ENCODE measurements at places on chromosomes 12 and 14.

DNA sequence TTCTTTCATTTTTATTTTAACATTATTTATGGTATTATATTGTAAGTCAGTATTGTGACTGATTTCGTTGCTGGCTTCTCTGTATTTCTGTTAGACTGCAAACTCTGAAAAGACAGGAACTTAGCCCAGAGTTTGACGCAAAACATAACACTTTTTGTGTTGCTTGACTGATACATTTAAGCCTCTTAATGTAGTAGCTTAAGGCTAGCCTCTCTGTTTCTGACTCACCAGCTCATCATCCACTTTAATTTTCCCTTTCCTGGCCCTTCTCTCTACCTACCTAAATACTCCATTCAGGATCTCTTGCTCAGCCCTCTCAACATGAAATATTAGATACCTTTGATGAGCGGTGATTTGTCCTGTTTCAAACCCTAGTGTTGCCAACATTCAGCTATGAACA, 420.6 kb downstream of the LRFN5 start:
- no peak for DNase-seq

DNA sequence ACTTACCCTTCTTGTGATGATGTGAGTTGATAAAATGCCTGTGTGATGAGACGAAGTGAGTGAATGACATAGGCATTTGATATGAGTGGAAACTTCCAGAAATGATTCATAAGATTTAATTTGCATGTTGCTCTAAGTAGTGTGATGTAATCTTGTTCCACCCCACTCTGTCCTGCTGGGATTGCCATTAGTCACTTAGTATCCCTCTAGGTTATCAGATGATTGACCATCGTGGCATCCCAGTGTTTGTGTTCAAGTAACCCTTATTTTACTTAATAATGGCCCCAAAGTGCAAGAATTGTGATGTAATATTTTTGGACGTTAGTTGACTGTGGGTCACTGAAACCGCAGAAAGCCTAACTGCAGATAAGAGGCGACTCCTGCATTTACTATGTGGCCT, 214.4 kb upstream of the DIO2 start:
- DNase-seq = no peak

- DNase-seq = no peak
These were observed 19.1 kb downstream of the CAMKK2 start for GRCh38 chr12:121277374-121277759.

DNA sequence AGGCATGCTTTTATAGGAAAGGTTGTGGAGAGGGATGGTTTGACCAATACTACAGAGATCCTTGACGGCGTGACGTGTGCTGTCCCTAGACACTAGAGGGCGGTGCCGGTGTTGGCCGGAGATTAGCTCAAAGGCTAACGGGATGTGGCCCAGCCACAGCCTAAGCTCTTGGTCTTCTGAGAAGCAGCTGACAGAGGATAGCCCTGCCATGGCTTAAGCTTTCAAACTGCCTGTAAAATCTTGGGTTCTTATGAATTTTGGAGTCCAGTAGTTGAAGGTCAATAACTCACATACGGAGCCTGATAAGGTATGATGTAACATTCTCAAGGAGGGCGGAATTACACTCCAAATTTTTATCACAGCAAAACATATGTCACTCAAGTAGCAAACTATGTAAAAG, 515.7 kb upstream of the ATXN7L3B start:
- DNase-seq = no peak

- DNase-seq = no peak
These were observed at the start of gene SLC8A3 for GRCh38 chr14:70188659-70189455. Gene SLC8A3 (minus strand): TSS chr14:70188951. CDS start chr14:70168422, 20,529 bp downstream.

GRCh38 chr14:36723530-36723929, 61.9 kb downstream of the PAX9 start:
- DNase-seq = no peak

- DNase-seq = no peak
These were observed 370.6 kb upstream of the PRICKLE1 start for GRCh38 chr12:42960087-42960527.

DNA sequence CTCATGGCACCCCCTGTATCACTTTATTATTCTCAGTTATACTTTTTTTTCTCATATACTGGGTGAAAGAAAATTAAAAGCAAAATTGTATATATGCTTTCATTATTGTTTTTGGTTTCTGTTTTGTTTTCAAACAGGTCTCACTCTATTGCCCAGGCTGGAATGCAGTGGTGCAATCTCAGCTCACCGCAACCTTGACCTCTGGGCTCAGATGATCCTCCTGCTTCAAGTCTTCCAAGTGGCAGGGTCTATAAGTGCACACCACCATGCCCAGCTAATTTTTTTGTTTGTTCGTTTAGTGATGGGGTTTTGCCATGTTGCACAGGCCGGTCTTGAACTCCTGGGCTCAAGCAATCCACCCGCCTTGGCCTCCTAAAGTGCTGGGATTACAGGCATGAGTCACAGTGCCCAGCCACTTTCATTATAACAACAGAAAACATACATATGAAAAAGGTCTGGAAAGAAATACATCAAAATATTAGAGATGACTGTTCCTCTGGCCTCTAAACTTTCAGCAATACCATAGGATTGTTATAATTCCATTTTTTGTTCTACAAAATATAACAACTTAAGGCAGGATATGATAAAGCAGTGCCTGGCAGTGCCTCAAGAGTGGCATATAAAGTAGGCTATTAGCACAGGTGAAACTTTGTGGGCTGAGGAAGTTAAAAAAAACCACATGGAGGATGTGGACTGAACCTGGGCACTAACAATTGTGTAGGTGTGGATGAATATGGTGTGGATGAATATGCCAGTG, 5.8 kb upstream of the NTN4 start:
- DNase-seq = no peak

- DNase-seq = no peak
These were observed 1004.2 kb downstream of the TMEM121 start for GRCh38 chr14:106530423-106531107.

- DNase-seq = no peak
These were observed 24.7 kb downstream of the TMBIM6 start for GRCh38 chr12:49766115-49766455.

GRCh38 chr12:19639781-19640415, 200.6 kb downstream of the AEBP2 start:
- no peak for DNase-seq

- DNase-seq = no peak
These were observed 6.9 kb upstream of the CREBL2 start for GRCh38 chr12:12604740-12605139.

DNA sequence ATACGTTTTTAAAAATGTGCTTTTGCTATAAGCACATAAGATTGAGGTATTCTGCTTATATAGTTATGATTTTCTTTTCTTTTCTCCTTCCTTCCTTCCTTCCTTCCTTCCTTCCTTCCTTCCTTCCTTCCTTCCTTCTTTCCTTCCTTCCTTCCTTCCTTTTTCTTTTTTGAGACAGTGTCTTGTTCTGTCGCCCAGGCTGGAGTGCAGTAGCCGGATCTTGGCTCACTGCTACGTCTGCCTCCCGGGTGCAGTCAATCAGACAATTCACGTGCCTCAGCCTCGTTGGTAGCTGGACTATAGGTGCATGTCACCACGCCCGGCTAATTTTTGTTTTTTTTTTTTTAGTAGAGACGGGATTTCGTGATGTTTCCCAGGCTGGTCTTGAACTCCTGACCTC, 5.8 kb downstream of the CFAP54 start:
- DNase-seq = no peak

DNA sequence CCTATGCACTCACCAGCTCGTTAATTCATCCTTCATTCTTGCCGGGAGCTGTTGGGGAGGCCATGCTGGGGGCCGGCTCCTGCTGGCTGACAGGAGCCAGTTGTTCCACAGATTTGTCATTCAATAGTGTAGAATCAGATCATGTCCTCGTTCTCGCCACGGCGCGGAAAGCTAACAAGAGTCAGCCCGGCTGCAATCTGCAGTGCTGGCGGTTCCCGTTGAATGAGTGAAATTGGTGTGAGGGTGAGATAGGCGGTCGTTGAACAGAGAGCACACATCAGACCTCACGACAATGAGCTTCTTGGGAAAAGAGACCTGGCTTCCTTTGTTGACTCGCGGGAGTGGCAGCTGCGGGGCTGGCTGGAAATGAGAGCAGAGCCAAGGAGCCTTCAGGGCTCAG, 57.5 kb downstream of the KIF26A start:
- no peak for DNase-seq

GRCh38 chr14:81797315-81797714, 263.7 kb upstream of the SEL1L start:
- no peak for DNase-seq

DNA sequence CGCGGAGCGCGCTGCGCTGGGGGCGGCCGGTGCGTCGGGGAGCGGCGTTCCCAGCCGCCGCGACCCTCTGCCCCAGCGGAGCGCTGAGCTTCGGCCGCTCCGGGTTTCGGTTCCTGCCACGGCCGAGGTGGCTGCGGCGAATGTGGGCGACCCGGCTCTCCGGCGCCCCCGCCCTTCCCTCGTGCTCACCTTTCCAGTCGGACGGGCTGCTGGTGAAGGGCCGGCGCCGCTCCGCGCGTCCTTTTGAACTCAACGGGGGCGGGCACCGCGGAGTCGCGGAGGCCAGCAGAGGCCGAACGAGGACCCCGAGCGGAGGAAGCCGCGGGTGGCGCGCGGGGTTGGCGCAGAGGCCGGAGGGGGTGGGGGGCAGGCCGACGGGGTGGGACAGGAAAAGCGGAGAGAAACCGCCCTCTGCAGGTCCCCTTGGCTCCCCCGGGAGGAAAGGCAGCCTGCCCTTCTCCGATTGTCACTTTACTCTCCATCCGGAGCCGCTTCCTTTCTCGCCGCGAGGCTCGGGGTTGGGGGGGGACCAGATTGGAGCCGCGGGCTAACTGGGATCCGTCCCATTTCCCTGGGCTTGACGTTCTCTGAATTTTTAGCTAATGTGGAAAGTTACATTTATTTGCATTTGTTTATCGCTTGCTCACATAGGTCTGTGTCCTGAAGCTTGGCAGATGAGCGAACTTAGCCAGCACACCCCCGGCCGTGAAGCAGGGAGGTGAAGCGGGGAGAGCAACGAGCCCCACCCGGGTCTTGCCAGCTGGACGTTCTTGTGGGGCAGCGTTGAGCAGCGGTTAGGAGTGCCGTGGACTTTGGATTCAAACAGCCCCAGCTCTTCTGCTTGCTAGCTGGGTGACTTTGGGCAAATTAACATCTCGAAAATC, at the start of gene SMAGP:
Gene SMAGP, minus strand, starts transcription at position 349 of the 884 bp plus-strand sequence. CDS start 1,137 bp downstream, outside the sequence.
- DNase-seq = peak; percentile 23

GRCh38 chr14:71720978-71721624, 211.1 kb upstream of the RGS6 start:
- no peak for DNase-seq

DNA sequence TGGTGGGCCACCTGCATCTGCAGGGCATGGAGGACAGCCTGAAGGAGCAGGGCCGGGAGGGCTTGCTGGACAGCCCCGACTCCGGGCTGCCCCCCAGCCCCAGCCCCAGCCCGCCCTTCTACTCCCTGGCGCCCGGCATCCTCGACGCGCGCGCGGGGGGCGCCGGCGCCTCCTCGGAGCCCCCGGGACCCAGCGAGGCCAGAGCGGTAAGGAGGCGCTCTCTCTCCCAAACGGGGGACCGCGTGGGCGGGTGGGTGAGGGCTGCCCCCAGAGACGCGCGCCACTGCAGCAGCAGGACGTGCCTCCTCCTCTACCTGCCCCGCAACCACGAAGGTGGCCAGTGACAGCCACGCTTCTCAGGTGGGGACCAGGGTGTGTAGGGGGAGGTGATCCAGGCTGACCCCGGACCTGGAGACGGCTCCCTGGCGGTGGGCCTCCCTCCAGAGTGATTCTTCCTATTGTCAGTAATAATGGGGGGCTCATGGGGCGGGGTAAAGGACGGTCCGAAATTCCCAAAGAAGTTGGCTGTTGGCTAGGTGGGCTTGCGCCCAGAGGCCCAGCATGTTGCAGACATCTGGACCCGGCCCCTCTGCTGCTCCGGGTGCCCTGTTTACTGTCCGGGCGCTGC, 652 bp downstream of the RFLNA start:
- no peak for DNase-seq

GRCh38 chr12:70635755-70636154, 1.5 kb downstream of the PTPRB start:
- DNase-seq = no peak

GRCh38 chr12:26227361-26227745, 32.0 kb downstream of the SSPN start:
- no peak for DNase-seq

DNA sequence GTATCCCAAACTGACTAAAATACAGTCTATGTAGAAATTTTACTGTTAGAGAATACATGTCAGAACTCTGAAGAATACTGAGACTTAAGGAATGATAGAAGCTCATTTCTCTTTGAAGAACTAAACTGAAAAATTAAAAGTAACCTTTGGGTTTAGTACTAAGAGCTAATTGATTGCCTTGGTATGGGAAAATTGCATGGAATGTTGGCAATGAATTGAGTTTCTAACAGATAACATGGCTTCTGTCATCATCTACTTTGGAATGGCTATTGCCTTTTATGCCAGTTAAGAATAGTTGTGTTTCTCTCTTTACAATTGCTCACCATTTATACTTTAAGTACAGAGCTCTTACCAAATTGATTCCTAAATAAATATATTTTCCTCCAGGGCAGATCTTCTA, 308.8 kb upstream of the SYT1 start:
- no peak for DNase-seq

DNA sequence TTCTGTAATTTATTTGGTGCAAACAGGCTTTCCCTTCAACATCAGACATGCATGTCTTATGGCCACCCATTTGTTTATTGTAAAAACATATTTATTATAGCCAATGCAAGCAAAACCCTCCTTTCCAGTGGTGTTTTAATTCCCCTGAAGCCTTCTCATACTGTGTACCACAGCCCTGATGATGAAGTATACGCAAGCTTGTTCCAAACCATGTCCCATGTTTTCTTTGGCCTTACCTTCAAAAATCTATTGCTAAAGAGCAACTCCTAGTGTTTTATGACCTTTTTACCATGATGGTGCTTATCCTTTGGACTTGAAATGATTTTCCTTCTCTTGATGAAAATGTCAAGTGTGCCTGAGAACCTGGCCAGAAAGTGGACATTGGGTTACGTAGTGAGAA, 85.9 kb upstream of the CCDC91 start:
- no peak for DNase-seq

DNA sequence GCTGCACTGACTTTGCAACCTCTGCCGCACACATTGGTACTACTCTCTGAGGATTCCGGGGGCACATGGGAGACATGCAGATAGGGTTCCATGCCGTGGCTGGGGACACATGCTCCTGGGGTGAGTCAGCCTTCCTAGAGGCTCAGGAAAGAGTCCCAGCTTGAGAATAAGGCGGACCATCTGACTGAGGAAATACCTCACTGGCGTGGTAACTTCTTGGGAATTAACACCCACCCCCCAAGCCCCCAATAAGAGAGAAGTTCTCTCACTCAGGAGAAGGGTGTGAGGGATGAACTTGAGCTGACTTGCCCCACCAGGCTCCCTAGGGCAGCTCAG, 23.2 kb downstream of the PLXNC1 start:
- no peak for DNase-seq
